Jurkat, Clone E6-1 (cell line): ENCODE measurements at places on chromosomes 4 and X.

DNA sequence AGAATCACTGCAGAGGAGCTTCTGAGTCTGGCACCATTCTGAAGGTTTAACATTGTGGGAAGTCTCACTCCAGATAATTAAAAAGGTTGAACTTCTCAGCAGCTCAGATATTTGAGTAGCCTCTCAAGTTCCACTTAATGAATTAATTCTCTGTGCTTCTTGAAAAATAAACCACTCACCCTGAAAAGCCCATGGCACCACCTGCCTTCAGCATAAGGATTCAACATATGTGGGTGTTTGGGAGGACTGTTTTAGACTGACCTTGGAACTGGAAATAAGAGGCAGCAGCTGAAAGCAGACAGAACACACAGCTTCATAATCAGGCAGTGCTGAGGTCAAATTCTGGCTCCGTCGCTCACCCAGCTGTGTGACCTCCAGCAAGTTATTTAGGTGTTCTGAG lies 100.6 kb downstream of the KCNIP4 start:
- DNase-seq: no peak

- DNase-seq: peak; percentile 10
These were observed 972.5 kb downstream of the CCSER1 start for GRCh38 chr4:91099666-91100065.

- no peak for DNase-seq
These were observed 222.3 kb downstream of the FAM47A start for GRCh38 chrX:33909836-33910235.

DNA sequence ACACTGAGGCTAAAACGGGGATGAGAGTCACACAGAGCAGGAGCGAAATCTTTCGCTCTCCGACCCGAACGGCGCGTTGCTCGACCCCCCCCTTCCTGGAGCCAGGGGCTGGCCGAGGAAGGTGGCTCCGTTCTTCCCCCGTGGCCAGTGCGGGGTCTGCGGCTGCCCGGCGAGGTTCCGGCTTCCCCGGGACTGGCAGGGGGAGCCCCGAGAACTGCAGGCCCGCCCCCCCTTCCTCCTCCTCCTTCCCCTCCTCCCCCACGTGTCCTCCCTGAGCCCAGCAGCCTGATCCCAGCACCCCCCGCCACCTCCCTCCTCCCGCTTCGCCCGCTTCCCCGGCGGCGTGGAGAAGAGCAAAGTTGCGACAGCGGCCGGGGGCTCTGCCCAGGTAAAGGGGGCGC lies 2.4 kb upstream of the BCORL1 start:
- no peak for DNase-seq

DNA sequence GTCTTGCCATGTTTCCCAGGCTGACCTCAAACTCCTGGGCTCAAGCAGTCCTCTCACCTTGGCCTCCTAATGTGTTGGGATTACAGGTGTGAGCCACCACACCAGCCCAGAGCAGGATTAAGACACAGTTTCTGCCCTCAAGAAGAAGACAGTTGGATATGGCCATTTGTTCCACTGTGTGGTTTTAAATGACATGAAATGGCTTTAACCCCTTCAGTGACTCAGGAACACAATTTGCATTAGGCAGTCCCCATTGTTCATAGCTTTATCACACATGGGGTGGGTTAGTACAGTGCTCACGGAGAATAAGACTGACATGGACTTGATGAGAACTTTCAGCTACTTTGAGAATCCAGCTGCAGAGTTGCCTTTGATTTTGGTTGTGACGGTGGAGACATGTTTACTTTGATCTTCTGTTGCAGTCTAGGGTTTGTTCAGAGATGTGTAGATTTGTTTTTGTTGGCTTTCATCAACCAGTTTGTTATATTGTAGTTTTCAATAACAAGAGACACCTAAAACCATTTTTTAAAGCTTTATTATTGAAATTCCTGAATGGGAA lies 60.3 kb downstream of the ARX start:
- DNase-seq: peak; percentile 16

DNA sequence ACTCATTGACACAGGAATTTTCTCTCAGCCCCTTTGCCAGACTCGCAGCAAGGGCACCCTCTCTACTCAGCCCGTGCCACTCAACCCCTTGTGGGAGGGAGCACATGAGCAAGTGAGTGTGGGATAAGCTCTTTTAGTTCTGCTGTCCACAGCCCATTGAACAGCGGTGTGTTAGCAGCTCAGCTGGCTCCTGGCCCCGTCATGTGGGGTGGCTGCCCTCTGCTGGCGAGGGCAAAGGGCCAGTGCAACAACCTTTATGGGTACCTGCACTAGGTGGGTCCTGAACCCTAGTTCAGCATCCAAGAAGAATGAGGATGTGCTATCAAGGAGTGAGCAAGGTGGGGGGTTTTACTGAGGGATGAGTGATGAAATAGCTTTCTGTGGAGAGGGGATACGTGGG lies 85.0 kb upstream of the ZNF81 start:
- peak; percentile 6 for DNase-seq

- DNase-seq: no peak
These were observed 2.6 kb upstream of the BEX1 start for GRCh38 chrX:103066606-103067005.

- DNase-seq: no peak
These were observed 21.1 kb upstream of the PIGA start for GRCh38 chrX:15356444-15356843.

DNA sequence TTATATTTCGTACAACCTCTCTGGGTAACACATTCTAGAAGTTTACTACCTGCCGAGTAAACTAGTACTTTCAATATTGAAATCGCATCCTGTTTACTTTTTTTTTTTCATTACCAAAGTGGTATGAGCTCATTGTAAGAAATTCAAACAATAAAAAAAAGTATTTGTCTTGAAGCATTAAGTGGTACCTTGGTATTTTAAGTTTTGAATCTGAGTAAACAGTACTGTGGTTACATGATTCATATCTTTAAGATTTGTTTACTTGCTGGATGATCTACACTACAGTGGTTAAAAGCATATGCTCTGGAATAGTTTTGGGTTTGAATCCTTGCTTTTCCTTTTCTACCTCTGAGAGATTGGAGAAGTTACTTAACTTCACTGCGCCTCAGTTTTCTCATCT lies 3.8 kb upstream of the MMGT1 start:
- DNase-seq: no peak

- peak; percentile 33 for DNase-seq
These were observed 58.4 kb upstream of the COX18 start for GRCh38 chr4:73127839-73128453.

DNA sequence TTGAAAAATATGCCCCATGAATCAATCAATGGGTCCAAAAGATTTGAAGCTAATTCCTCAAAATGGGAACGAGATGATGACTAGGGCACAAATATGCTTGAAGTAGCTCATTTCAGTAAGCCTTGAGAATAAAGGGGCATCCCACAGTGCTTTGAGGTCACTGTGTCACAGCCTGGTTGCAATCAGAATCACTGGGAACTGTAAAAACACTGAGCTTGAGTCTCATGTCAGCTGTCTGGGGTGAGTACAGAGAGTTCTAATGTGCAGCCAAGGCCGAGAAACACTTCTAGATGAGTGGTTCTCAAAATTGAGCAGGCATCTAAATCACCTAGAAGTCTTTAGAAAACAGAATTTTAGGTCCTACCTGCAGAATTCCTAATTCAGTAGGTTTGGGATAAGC lies 120.5 kb upstream of the EGFL6 start:
- DNase-seq: no peak

DNA sequence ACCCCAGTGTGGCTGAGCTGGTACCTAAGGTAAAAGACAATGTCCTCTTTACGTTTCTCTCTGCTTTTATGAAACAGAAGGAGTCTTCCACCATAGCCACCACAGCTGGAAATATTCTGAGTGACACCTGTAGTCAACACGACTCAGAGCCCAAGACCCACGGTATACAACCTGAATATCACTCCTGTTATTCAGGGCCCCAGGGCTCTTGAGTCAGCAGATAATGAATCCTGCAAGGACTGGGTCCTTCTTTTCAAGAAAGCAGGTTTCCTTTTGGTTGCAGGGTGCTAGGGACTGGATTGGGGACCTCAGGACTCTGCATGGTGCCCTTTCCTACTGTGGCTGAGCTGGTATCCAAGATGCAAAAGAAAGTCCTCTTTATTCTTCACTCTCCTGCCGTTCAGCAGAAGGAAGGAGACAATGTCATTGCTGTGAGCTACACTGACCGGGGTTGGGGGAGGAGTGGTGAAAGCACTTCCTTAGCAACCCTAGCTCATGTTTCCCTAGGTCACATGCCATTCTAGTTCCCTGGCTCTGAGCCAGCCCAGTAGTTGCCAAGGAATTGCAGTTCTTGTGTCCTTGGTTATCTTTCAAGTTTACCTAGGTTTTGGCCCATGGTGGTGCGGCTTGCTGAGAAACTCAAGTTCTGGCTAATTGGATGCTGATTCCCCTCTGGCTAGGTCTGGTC lies 23.7 kb upstream of the UNC5C start:
- DNase-seq: no peak

DNA sequence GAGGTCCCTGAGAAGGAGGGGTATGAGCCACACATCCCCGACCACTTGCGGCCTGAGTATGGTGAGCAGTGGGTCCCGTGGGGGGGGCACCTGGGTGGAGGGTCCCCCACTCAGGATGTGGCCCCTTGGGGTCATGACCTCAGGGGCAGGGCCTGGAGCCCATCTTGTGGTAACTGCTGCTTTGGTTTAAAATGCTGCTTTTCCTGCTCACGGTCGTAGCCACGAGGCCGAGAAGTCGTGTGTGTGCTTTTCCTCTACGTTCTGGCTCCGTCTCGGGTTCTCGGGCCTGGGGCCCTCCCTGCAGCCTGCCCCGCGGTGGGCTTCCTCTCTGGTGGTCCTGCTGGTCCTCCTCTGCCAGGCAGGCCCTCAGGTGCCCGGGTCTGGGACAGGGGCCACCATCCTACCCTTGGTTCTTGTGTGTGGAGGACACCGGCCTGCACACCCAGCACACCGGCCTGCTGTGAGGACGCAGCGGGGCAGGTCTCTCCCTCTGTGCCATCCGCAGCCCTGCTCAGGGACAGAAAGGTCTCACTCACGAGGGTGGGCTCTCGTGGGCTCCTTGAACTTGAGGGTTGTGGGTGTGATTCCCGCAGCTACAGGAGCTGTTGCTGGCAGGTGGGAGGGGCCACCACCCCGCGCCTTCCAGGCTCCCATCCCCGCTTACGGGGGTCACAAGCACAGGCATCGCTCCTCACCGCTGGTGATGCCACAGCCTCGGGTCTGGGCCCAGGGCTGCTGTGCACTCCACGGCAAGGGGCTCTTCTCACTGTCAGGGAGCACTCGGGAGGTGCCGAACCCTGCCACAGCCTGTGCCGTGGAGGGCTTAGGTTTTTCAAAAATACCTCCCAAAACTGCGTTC lies 19.6 kb downstream of the UVSSA start:
- no peak for DNase-seq

DNA sequence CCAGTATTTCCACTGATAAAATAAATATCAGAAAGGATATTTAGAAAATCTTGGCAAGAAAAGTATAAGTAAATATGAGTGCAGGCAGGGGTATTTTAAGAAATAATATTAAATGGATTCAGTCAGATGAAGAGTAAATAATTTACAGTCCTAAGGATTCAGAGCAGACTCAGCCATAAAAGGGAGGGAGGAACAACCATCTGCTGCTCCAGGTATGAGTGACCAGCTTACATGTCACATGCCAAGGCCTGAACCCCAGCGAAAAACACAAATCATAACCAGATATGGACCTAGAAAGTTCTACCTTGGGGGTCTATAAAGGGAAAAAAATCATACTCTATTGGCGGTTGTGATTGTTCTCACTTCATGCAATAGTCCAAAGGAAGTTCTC lies 166.8 kb downstream of the COL4A6 start:
- no peak for DNase-seq

DNA sequence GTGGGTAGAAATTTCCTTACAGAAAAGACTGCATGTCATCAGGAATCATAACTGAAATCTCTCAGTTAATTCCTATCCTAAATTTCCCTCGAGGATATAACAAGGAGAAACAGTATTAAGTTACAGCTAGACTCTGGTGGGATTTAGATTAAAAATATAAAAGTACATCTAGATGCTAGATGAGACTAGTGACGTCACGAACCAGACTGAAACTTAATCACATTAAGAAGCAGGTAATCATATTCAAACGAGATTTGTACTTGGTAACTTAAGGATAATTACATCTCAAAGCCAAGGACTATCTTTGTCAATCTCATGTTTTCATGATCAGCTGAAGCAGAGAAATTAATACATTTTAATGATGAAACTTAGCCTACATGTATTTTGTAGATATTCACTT lies 130.6 kb downstream of the MTNR1A start:
- DNase-seq: no peak

DNA sequence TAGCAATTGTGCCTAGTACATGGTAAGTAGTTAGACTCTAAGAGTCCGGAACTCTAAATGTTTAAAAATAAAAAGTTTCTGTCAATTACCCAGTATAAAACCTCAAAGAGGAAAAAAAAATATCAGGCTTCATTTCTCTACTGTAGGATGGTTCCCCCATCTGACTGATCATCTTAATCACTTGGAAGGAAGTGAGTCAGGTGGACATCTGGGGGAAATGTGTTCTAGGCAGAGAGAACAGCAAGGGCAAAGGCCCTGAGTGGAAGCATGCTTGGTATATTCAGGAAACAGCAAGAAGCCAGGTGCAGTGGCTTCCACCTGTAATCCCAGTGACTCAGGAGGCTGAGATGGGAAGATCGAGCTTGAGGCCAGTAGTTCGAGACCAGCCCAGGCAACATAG lies 2.9 kb upstream of the EIF1AX start:
- no peak for DNase-seq

- no peak for DNase-seq
These were observed 132.7 kb downstream of the PJA1 start for GRCh38 chrX:69032601-69033000.

DNA sequence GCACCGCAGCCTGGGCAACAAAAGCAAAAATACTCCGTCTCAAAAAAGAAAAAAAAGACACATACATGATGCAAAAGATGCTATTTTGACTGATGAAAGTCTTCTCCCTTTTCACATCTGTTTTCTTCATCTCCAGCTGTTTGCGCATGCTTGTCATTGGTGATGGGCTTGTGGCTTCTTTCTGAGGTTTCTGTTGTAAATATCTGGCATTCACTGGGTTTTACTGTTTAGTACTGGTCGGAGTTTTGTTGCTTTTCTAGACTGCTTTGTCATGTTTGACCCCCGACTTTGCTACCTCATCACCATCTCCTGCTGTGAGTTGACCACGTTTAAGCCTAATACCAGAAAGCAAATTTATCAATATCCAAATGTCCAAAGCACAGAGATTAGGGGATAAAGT lies 34.4 kb downstream of the PTCHD1 start:
- peak; percentile 24 for DNase-seq

- no peak for DNase-seq
These were observed 4.0 kb downstream of the GPR50 start for GRCh38 chrX:151180400-151180799.

DNA sequence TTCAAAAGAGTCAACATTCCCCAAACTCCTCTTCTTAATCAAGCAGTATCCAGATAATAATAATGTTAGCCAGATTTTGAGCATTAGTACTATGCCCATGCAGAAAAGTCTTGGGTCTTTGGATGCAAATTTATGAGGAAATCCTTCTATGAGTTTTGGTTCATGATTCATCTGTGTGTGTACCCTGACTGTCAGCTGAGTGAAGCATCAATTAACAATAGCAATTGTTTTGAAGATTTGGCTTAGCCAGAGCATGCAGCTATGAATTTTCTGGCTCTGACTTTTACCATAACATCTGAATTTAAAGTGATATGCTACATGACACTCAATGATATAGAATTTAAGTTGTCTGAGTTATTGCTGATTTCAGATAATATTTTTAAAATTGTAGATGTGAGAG lies 145.8 kb downstream of the KLHL4 start:
- no peak for DNase-seq

GRCh38 chr4:129839687-129840086 lies 743.7 kb downstream of the C4orf33 start:
- DNase-seq: no peak

- no peak for DNase-seq
These were observed 39.2 kb upstream of the MSANTD1 start for GRCh38 chr4:3209551-3210325.

GRCh38 chrX:1481636-1482529 lies 29.2 kb upstream of the ASMTL start:
- DNase-seq: peak; percentile 98
